ENCODE measurements at places on chromosomes 13 and 19.

- no peak for DNase-seq
Observed at GRCh38 chr19:56720281-56720680, 48.7 kb upstream of the ZNF835 start.

GRCh38 chr19:20325151-20325550, 158.1 kb downstream of the ZNF486 start:
- no peak for DNase-seq

DNA sequence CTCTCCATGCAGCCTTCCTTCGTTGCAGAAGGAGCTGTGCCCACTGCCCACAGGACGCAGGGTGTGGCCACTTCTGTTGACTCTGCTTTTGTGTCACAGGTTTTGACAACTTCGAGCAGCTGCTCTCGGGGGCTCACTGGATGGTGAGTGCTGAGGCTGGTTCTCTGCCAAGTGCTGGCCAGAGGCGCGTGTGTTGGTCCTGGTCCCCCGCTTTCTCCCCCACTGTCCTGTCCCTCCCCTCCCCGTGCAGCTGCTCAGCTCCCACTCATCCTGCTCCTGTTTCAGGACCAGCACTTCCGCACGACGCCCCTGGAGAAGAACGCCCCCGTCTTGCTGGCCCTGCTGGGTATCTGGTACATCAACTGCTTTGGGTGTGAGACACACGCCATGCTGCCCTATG, 10.6 kb upstream of the PDCD2L start:
- DNase-seq, result peak; percentile 56

DNA sequence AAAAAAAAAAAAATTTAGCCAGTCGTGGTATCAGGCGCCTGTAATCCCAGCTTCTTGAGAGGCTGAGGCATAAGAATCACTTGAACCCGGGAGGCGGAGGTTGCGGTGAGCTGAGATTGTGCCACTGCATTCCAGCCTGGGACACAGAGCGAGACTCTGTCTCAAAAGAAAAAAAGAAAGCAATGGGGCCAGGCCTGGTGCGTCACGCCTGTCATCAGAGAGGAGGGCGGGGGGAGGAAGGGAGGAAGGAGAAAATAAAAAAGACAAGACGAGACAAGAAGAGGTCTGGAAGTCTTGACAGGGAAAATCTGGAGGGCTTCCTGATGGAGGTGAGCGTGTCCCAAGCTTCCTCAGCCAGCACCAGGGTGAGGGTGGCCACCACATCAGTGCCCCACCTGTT, 54.9 kb upstream of the PTPRS start:
- no peak for DNase-seq

DNA sequence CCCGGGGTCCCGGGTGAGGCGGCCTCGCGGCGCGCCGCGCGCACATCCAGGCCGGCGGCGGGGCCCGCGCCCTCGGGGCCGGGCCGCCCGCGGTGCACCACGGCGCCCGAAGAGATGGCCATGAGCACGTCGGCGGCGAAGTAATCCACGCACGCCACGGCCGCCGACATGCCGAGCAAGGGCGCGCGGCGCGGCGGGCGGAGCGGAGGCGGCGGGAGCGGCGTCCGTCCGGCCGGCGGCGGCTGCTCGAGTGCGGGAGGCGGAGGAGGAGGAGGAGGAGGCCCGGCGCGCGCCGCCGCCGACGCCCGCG, at the start of gene KLF16:
Gene KLF16 (minus strand): TSS at position 252 of the 310 bp plus-strand sequence. CDS start 82 bp downstream, at position 170.
- no peak for DNase-seq

DNA sequence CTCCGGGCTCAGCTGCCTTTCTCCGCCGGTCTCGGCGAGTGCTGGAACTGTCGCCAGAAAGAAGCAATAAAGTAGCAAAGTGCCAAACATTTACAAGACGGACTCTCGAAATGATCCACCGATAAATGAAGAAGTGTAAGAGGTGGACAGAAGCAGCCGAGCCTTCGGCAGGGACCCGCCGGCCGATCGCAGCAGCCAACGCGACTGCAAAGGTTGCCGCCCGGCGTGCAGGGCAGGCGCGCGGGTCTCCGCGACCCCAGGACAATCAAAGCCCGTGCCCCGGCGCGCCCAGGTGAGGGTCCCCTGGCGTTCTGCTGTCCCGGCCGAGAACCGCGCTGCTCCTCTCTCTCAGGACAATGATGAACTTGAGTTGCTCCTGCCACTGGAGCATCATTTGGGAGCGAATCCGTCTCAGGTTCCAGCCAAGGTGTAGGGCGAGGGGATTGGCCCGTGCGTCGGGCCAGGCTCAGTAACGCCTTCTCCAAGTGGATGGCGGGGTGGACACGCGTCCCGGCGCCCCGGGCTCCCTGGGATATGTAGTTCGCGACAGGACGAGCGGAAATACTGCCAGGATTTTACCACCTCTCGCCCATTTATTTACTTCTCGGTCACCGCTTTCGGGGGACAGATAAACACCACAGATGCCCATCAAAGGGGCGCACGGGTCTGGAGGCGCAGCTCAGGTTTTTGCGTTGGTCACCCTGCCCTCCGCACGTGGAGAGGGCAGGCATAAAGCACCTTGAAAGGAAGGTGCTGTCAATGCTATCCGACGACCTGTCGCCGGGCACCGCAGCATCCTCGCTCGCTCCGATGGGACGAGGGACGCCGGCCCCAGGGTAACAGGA, at the start of the genes BIVM and POGLUT2:
Gene BIVM (plus strand): TSS at position 539 of the 845 bp plus-strand sequence. CDS start 8,149 bp downstream, outside the sequence.
Gene POGLUT2 (minus strand): TSS at position 396 of the 845 bp plus-strand sequence. CDS start 306 bp downstream, at position 90.
- DNase-seq, result peak; percentile 93

Data from muscle of arm (tissue), 14 donors.